ENCODE measurements at places on chromosomes 2 and 18. TPM values are rescaled to one million over a fixed set of nuclear protein-coding genes. Genes with fewer than 3 reads are reported as not detected.

DNA sequence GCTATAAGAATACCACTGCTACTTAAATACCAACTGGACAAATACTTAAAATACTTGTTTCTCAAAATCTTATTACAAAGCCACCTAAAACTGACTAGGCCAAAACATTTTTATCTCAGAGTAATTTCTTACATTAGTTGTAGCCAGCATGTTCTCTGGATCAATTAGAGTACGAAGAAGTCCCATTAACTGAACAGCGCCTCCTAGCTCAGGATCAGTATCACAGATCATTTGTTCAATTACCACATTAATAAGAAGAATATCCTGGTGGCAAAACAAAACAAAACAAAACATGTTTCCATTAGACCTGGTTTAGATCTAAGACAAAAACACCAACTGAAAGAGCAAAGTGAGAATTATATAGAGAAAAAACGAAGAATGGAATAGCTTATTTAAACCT lies 36.0 kb downstream of the PPP4R3B start:
- no peak for DNase-seq

DNA sequence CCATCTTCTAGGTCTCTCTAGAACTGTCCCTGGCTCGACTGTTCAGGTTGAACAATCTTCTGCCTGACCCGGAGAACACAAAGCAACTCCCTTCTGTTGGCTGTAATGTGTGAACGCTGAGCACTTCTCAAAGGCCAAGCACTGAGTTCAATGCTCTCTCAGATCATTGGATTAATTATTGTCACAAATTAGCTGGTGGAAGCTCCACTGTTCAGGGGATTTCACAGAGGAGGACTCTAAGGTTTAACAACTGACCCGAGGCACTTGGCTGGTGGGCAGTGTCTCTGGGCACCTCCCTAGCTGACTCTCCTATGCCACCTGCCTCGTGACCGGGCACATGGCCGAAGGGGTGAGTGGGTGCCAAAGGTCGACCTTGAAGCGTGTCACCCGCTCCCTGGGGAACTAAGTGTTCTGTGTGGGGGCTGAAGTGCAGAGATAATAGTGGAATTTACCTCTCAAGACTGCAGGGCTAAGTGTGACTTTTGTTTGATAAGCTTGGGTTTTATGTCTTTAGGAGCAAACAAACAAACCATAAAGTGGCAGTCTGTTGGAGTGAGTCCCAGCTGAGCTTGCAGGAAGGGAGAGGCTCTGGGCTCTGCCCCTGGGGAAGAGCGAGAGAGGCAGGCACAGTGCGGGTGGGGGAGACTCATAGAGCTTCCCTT lies 64.8 kb downstream of the BCL2L11 start:
- DNase-seq = no peak

DNA sequence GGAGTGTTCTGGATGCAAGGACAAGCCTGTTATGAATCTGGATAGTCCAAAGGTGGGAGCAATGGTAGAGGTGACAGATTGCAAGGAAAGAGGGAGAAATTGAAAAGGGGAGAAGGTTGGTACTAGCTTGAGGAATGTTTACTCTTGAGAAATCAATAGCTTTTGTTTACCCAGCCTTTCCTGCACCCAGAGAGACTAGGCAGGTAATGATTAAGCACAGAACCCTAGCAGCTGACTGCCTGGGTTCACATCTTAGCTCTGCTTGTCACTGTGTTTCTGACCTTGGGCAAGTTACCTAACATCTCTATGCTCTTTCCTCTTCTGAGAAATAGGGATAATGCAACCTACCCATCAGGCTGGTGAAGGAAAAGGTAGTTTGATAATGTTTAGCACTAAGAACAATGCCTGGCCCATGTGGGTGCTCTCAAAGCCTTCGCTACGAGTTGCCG lies 178.6 kb downstream of the MGAT5 start:
- no peak for DNase-seq

- DNase-seq = peak; percentile 5
These were observed 31.9 kb downstream of the CNGA3 start for GRCh38 chr2:98378196-98378595.

- peak; percentile 21 for DNase-seq
These were observed 14.9 kb upstream of the KCNS3 start for GRCh38 chr2:17863539-17863938.

DNA sequence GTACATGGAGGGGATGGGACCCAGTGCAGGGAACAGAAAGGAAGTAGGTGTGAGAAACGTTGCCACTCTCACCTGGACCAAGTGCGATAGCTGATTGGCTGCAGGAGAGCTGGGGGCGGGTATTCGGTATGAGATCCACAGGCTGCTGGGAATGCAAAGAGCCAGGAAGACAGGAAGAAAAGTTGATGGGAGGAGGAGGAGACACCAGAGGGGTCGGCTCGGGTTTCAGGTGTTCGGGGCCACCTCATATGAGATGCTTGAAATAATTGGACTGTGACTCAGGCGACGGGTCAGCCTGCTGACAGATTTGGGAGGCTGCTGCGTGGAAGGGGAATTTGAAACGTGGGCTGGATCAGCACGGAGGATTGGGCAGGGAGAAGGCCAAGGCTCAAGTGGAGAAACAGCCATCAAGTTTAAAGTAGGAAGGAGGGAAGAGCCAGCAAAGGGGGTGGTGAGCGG lies 65.1 kb downstream of the MRPS9 start:
- peak; percentile 41 for DNase-seq

- DNase-seq = no peak
These were observed 821.3 kb downstream of the LRRTM4 start for GRCh38 chr2:76700894-76701293.

Gene CFAP65
- total RNA-seq = not detected

Gene FBXO48
- total RNA-seq = 0.82 TPM

Gene VAMP5
- total RNA-seq = 15.7 TPM

Gene SPAG16
- 32.6 TPM for total RNA-seq

Gene COLEC12
- total RNA-seq = 60.4 TPM
